Adrenal gland (tissue), 19 donors: ENCODE measurements at places on chromosomes 7 and 10.

DNA sequence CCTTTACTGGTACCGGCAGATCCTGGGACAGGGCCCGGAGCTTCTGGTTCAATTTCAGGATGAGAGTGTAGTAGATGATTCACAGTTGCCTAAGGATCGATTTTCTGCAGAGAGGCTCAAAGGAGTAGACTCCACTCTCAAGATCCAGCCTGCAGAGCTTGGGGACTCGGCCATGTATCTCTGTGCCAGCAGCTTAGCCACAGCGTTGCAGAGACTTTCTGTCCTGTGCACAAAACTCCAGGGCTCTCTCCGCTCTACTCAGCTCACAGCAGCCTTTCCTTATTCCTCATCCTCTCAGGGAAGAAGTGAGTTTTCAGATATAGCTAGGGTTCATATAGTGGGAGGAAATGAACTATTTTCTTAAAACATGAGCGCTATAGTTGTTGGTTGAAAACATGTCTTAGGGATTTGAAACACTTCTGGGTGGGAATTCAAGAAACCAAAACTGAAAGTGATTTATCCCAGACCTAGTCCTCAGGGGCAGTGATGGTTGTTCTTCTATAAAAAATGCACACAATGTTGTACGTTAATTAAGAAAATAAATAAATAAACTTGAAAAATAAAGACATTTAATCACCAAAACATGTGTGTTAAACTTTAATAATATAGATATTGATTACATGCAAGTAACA lies 150.2 kb upstream of the PRSS58 start:
- DNase-seq: no peak

- no peak for DNase-seq
These were observed 5.7 kb downstream of the GLRX3 start for GRCh38 chr10:130141878-130142277.

- no peak for DNase-seq
These were observed 46.6 kb downstream of the C1GALT1 start for GRCh38 chr7:7228967-7229366.

GRCh38 chr7:1666317-1666822 lies 3.7 kb upstream of the ELFN1 start:
- peak; percentile 3 for DNase-seq

DNA sequence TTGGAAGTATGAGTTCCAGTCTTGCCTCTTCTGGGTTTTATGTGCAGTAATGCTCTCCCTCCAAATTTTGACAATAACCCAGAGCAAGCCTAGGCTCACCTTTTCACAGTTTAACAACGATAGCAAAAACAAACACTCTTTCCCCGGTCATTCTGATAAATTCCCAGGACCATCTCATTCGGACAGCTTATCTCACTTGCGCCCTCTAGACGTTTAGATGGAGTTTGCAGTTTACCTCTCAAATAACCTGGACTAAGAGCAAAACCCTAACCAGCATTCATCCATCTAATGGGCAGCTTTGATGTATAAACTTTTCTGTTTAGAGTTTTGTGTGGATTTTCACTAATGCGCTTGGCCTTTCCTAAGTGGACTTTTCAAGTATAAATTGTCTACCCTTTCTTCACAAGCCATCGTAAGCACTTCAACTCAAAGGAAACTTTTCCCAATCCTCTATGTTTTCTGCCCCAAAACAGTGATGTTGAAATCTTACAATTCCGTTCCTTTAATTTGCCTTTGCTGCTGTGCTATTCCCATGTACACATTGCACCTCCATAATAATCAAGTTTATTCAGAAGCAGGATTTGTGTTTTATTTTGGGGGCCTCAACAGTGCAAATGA lies 114.9 kb downstream of the HDAC9 start:
- DNase-seq: peak; percentile 9

DNA sequence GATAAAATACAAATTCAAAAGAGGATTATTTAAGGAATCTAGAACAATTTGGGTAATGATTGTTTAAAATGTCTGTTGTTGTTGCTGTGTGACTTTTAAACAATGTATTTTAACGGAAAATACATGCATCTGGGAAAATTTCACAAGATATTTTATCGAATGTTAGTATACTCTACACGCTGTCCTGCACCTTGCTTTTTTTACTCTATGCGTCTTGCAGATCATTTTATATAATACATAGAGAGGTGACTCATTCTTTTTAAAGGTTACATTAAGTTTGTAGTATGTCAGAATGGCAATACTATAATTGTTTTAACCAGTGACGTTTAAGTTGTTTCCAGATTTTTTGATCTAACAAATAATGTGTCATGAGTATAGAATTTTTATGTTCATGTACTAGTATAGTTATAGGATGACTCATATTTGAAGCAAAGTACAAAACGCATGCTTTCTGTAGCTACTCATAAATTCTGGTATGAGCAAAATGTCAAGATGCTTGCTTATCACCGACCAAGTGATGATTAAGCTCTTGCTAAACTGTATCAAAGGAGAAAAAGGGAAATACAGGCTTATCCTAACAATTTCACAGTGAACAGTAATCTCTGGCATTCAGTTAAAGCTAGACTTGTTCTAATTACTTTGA lies 4.9 kb downstream of the DKK1 start:
- DNase-seq: no peak

- DNase-seq: no peak
These were observed 50.5 kb upstream of the TCF7L2 start for GRCh38 chr10:112899391-112900065.

DNA sequence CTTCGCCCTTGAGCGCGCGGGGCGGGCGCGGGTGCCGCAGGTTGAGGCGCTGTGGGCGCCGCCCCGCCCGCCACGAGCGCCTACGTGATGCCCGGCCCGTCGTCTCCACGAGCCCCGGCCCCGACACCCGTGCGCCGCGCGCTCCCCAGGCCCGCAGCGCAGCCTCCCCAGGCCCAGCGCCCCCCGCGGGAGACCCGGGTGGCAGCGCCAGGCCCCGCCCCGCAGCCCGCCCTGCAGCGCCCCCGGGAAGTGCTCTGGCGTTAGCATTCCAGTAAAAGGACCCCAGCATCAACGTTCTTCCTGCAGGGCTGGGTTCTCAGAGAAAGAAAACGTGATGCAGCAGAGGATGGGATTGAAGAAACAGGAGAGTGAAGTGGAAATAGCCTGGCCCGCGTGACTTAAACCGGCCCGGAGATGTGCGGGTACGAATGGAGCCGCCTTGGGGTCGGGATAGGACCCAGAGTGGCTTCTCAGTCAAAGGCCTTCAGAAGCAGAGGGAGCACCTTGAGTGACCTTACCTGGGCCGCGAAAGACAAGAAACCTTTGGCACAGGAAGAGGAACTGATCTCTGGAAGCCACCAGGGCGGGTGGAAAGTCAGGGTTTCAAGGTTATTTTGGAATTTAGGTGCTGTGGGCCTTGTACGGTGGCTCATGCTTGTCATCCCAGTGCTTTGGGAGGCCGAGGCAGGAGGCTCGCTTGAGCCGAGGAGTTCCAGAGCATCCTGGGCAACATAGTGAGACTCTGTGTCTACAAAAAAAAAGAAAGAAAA lies 1.8 kb downstream of the PFKP start:
- no peak for DNase-seq

- peak; percentile 29 for DNase-seq
These were observed 97.6 kb downstream of the SUGCT start for GRCh38 chr7:40232242-40232893.

DNA sequence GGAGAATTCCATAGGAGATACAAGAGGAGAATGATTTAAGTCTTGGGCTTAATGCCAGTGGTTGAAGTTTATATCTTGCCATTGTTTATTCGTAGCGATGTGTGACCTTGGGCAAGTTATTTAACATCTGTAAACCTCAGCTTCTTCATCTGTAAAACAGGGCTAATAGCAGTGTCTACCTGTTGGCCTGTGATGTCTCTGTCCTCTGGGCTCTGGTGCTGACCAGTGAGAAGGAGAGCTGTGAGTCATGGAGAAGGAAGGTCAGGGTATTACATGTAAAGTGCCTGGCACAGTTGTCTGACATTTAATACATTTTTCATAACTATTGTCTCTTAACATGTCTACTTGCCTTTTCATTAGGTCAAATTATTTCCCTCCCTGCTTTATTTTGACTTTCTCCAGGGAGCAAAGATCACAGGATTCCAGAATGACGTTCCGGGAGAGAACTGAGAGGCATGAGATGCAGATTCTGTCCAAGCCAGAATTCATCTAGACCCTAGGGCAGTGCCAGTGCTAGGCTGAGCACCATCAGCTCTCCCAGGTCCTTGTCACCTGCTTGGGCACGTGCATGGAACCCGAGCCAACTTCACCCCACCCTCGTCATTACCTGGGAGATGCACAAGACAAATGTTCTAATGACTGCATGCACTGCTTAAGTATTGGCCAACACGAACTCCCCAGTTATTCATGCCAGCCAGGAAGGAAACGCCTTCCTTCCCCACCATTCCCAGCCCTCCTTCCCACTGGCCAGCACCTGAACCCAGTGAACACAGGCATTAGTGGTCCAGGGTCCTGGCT lies 187.9 kb downstream of the DPY19L1 start:
- DNase-seq: peak; percentile 35

GRCh38 chr10:117367718-117368117 lies 7.5 kb downstream of the PDZD8 start:
- no peak for DNase-seq

GRCh38 chr10:86017841-86018734 lies 348.5 kb downstream of the GRID1 start:
- no peak for DNase-seq
